ENCODE measurements at places on chromosomes 2 and 18.

DNA sequence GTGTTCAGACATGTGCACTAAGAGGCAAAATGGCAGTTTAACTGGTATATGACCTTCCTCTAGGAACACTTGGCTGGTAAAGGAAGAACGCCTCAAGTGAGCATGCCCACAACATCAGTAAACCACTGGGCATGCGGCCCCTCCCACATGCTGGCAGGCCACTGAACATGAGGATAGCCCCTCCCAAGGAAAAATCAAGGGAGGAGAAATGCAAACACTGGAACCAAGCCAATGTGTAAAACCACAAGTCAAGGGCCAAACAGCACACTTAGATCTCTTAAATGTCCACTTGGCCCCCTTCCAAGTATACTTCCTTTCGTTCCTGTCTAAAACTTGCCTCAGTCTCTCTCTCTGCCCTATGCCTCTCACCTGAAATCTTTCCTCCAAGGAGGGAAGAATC, 980.8 kb downstream of the TSN start:
- no peak for DNase-seq

GRCh38 chr2:100376836-100377235, 40.6 kb downstream of the CHST10 start:
- DNase-seq: no peak

- peak; percentile 16 for DNase-seq
Measured at GRCh38 chr18:75261430-75262223, 51.0 kb downstream of the TSHZ1 start.

DNA sequence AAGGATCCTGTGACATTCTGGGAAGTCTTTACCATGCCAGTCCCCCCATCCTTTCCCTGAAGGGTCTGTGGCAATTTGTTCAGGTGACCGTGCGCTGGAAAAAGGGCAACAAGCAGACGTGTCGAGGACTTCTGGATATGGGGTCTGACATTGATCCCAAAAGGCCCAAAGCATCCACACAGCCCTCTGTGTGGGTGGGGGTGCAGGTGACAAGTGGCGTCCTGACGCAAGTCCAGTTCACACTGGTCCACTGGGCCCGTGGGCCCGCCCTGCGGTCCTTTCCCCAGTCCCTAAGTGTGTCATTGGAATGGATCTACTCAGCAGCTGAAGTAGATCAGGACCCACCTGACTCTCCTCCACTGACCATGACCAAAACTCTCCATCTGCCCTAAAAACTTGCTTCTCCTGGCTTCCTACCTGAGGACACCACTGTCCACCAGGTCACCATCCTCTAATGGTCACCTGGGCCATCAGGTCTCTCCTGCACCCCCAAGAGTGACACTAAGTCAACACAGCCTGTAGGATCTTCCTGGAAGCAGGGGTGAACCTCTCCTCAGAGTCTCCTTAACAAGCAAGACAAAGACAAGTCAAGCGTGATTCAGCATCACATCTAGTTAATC, 85.6 kb upstream of the SLC66A3 start:
- DNase-seq: no peak

DNA sequence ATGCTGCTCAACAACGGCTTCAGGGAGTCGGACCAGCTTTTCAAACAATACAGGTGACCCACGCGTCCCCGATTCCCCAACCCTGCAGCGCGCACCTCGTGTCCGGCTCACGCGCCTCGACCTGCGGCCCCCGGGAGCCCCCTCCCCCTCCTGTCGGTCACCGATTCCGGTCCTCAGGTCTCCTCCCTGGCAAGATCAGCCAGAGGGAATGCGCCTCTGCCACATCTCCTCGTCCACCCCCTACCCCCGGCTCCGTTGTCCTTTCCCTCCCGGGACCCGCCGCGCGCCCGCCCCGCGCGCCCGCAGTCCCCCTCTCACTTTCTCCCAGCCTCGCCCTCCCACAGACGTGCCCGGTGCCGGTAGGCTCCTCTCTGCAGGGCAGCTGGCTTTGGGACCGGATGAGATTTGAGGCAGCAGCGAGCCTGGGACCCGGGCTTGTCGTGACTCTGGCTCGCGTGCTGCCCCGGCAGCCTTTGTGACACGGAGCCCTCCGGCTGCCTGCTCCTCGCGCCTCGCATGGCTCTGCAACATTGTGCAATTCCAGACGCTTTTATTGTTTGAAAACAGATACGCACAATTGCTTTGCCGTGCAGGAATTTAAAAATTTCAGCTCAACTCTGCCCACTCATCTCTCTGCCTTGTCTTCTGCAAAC, 558 bp downstream of the TTC39C start:
- DNase-seq: peak; percentile 62

DNA sequence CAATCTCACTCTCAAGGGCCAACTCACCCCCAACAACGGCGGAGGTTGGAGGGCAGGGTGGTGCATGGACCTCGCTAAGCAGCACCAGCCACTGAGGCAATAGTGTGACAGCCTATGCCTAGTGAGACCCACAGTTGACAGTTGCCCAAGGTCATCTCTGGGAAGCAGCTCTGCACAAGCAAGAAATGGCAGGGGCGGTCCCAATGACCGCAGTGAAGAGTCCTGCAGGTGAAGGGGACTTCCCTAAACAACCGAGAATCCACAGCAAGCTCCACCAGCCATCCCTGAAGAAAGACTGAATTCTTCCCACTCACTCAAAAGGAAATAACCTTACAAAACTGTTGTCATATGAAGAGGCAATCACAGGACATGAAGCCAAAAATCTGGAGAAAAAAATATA, 313.4 kb upstream of the ID2 start:
- DNase-seq: no peak

- no peak for DNase-seq
Measured at GRCh38 chr2:239732666-239733010, 292.5 kb downstream of the NDUFA10 start.

GRCh38 chr2:174827371-174828369, 63.4 kb upstream of the CHRNA1 start:
- DNase-seq: no peak

- DNase-seq: no peak
Measured at GRCh38 chr2:53242090-53242489, 525.5 kb upstream of the CHAC2 start.

GRCh38 chr2:50466685-50467084, 565.2 kb downstream of the NRXN1 start:
- DNase-seq: no peak

- no peak for DNase-seq
Measured at GRCh38 chr2:220779931-220780330, 792.2 kb downstream of the EPHA4 start.

DNA sequence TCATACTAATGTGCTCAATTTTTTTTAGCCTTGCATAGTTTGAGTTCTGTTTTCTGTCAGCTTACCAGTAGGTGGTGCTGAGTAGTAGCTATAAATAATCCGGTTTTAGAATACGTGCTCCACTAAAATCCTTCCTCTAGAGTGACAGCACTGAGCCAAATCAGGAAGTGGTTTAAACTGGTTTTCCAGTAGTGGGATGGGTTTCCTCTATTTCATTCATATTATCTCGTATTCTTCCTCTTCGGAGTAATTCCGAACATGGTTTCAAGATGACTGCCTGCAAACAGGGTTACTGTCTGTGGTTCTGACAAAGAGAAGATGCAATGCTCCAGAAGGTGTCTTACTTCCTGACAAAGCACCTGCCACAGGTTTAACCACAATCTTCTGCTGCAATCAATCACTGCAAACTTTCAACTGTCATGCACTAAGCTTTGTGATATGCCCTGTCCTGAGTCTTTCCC, 496.9 kb upstream of the VRK2 start:
- peak; percentile 72 for DNase-seq

DNA sequence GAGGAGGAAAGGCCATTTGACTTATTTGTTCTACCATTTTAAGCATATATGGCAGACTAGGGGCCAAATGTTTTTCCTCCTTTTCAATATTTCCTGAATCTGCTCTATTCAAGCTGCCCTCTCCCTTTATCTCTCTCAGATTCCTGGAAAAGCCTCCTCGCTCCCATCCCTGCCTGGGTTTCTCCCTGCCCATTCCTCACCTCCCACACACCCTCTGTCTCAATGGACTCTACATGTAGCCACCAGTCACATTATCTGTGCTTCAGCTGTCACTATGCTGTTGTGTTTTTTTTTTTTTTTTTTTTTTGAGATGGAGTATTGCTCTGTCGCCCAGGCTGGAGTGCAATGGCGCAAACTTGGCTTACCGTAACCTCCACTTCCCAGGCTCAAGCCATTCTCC, 22.9 kb downstream of the TYMS start:
- no peak for DNase-seq

- DNase-seq: no peak
Measured at GRCh38 chr2:149132901-149133300, 94.4 kb downstream of the LYPD6B start.

GRCh38 chr2:181038796-181039195, 58.4 kb downstream of the UBE2E3 start:
- no peak for DNase-seq

DNA sequence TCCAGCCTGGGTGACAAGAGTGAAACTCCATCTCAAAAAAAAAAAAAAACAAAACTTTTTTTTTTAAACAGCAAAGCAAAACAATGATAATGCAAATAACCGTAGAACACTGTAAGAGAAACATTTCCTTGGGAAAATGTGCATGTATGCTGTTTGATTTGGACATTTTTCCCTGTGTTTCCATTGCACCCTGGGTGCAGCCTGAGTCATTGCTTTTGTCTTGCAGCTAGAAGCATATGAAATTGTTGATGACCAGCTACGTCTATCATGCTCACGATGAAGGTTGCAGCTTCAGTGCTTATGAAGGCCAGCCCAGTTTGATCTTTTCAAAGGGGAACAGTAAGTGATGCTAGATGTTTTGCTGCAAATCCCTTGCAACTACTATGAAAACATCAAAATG, 41.5 kb downstream of the MOGAT1 start:
- no peak for DNase-seq

- no peak for DNase-seq
Measured at GRCh38 chr2:216578325-216578724, 54.9 kb upstream of the IGFBP2 start.

- DNase-seq: peak; percentile 55
Measured at GRCh38 chr2:112121682-112122254, 16.4 kb upstream of the FBLN7 start.

DNA sequence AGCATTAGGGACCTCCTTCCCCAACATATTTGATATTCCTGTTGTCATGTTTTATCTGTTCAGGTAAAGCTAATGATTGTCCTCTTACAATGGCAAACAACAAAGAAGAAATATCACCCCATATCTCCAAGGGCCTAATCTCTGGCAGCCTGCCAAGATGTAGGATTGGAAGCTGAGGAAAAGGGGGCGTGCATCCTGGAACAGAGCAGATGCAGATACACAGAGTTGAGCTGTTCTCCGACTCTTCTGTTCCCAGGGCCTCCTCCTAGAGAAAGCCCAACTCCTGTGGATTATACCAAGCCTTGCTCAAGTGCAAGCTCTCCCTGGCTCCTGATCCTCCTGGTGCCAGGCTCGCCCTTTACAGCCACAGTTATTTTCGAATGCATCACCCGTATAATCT, 35.2 kb upstream of the CD207 start:
- DNase-seq: no peak

- DNase-seq: no peak
Measured at GRCh38 chr2:70508711-70509462, 44.7 kb downstream of the TGFA start.

DNA sequence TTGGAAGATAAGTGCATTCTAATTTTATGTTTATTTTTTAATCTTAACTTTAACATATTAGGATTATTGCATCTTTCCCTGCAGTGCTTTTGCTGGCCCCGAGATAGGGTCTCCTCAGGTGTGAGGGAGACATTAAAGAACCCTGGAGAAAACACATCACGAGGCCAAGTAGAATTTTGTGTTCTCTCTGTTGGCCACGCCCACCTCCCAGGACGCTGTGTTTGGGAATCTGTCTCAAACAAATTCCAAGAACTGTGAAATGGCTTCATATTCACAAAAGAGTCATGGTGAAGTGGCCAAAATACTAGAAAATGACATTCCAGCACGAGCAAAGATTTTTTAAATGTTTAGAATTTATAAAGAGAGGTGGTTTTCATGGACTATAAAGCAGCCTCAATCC, 27.3 kb downstream of the RNF144A start:
- no peak for DNase-seq

DNA sequence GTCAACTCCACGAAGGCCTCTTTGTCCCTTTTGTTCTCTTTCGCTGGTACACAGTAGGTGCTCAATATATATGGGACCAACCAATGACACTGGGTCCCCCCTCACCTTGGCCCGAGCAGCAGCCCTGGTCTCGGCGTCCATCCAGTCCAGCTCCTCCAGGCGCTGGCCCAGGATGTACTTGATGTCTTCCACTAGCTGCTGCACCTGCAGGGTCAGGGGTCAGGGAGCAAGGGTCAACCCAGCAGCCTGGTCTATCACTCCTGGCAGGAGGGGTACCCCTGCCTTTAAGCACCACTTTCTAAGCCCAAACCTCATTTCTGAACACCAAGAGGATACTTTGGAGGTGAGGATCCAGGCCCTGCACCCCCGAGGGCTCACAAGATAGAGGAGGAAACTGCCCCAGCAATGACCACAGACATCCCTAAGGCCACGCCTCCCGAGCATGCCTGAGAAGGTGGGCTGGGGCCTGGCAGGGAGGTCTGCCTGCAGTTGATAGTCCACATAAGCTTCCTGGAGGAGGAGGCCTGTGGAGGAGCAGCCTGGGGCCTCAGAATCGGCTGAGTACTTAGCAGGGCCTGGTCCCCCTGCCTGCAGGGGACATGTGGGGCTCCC, 4.2 kb downstream of the ECEL1 start:
- DNase-seq: no peak

DNA sequence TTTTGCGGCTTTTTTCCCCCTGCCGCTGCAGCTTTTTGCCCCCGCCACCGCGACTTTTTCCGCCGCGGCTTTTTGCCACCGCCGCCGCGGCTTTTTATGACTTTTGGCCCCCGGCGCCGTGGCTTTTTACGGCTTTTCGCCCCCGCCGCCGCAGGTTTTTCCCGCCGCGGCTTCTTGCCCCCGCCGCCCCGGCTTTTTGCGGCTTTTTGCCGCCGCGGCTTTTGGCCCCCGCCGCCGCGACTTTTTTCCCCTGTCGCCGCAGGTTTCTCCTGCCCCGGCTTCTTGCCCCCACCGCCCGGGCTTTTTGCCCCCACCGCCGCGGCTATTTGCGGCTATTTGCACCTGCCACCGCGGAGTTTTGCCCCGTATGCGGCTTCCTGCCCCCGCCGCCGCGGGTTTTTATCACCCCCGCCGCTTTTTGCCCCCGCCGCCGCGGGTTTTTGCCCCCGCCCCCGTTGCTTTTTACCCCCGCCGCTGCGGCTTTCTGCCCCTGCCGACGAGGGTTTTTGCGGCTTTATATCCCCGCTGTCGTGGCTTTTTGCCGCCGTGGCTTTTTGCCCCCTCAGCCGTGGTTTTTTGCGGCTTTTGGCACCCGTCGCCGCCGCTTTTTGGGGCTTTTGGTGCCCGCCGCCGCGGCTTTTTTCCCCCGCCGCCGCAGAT, 2750.9 kb downstream of the RPIA start:
- DNase-seq: peak; percentile 1

GRCh38 chr2:428591-428990, 140.7 kb upstream of the ALKAL2 start:
- DNase-seq: no peak

DNA sequence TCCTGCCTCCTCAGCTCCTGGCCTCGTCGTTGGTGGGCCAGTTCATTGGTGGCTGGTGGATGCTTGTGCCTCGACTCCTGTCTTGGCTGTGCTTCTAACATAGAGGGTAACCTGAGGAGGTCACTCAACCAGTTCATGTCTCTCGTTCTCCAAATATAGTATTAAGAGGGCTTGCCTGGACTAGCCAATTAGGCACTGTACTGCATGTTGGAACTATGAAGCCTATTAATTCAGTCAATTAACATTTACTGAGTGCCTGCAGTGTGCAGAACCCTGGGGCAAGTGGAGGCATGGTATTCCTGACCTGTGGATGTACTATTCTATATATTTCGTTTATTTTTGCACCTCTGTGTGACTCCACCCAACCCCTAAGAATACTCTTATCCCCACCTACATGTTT, 89.9 kb upstream of the PELI1 start:
- no peak for DNase-seq

- DNase-seq: no peak
Measured at GRCh38 chr2:134023854-134024253, 230.0 kb upstream of the MGAT5 start.

Measured in suppressor macrophage treated with lipopolysaccharide for 4 hours (primary cell).